ENCODE measurements at places on chromosomes 12 and 14.
A peak's percentile ranks its signal among the peaks of the same experiment; 100 is the strongest.

- peak; percentile 64 for DNase-seq
Measured at GRCh38 chr14:92503756-92504491, 9.7 kb upstream of the RIN3 start.

GRCh38 chr12:116459011-116459875 lies 99.9 kb upstream of the MAP1LC3B2 start:
- no peak for DNase-seq

DNA sequence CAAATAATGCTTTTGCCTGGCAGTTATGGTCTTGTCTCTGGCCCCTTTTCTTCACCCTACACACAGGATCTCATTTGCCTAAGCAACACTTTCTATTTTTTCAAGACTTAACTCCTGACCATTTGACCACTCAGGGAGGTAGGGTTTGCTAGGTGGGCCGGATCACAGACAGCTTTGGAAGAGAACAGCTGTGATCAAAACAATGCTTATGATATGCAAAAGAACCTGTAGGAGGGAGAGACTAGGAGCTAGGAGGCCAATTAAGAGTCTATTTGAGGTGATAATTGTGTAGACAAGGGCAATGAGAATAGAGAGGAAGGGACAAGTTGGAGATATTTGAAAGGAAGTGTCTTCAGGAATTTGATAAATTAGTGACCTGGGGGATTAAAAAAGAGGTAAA lies 12.3 kb upstream of the DACT1 start:
- no peak for DNase-seq

DNA sequence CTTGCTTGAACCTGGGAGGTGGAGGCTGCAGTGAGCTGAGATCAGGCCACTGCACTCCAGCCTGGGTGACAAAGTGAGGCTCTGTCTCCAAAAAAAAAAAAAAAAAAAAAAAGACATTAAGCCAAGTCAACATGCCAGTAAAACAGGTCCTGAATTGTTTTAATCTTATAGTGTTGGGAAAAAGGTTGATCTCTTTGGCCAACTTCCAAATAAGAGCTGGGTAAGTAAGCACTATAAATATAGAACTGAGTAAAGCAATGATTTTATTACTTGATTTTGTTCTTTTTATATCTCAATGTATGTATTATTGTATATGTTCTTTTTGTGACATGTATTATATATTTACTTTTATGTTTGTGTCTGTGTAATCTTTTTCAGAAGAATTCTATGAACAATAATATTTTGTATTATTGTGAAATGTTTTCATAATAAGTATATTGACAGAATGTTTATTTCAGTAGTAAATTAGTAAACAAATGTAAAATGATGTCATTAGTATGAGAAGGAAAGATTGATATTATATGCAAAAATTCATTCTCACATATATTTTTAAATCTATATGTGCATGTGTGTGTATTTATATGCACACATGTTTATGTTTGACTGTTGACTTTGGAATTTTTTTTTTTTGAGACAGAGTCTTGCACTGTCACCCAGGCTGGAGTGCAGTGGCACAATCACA lies 9.6 kb upstream of the AKAP6 start:
- DNase-seq, result peak; percentile 75

GRCh38 chr12:108126990-108127501 lies 2.0 kb upstream of the WSCD2 start:
- no peak for DNase-seq

- no peak for DNase-seq
Measured at GRCh38 chr12:132474237-132474741, 15.7 kb upstream of the FBRSL1 start.

- DNase-seq, result no peak
Measured at GRCh38 chr14:61887628-61888027, 125.4 kb downstream of the SNAPC1 start.

DNA sequence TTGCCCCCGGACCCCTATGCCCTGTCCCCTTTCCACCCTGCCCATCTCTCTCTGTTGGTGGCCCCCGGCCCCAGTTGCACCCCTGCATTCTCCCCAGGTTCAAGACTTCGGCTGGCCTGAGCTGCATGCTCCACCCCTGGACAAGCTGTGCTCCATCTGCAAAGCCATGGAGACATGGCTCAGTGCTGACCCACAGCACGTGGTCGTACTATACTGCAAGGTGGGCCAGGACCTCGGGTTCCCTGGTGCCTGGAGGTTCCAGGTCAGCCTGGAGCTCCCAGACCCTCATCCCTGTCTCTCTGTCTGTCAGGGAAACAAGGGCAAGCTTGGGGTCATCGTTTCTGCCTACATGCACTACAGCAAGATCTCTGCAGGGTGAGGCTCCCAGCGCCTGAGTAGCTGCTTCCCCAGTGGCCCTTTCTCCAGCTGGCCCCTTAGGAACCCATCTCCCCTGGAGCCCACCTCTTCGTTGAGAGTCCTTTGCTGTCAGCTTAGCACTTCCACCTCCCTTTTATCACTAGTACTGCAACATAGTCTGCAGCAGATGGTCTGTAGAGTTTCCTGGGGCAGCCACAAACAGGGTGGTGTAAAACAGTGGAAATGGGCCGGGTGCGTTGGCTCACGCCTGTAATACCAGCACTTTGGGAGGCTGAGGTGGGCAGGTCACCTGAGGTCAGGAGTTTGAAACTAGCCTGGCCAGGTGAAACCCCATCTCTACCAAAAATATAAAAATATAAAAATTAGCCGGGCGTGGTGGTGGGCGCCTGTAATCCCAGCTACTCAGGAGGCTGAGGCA lies 5.8 kb downstream of the TNS2 start:
- DNase-seq, result no peak

DNA sequence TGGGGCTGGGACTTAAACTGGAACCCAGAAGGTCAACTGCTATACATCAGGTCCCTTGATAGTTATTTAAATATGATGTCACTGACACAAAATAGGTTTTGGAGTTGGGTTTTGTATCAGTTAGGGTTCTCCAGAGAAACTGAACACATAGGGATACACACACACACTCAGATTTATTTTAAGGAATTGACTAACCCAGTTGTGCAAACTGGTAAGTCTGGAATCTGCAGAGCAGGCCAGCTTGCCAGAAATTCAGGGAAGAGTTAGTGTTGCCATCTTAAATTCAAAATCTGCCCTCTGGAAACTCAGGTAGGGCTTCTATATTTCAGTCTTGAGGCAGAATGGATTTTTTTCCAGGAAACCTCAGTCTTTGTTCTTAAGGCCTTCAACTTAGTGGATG lies 36.9 kb downstream of the MAPK1IP1L start:
- DNase-seq, result no peak

DNA sequence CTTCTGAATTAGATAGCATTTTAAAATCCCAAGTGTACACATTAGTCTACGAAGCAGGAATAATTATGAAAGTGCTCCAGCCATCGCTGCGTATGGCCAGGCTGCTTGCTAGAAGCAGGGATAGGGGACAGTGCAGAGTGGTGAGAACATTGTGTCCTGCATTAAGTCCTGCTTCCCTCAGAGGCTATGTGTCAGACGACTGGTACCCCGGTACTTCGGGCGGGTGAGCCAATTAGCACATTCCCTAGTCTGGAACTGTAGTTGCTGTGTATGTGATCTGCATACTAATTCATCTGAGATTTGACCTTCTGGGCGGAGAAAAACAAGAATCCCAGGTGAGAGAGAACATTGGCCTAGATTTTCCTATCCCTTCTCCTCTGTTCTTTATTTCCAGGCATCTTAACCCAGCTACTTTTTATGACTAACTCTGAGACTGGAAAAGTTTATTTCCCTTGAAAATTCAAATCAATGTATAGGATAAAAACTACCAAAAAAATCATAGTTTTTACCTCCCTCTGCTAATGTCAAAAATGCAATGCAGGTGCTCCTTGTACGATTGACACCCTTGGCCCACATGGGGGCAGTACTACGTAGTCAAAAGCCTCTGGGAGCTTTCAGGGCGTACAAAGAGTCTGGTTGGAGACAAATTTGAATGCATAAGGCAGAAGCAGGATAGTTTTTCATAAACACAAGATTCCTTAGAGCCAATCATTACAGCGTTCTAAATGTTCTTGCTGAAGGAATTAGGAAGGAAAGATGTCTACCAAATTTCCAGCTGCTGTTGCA lies 764.3 kb downstream of the NOVA1 start:
- DNase-seq, result peak; percentile 49

GRCh38 chr12:50923361-50924130 lies 28.8 kb upstream of the HIGD1C start:
- DNase-seq, result no peak

DNA sequence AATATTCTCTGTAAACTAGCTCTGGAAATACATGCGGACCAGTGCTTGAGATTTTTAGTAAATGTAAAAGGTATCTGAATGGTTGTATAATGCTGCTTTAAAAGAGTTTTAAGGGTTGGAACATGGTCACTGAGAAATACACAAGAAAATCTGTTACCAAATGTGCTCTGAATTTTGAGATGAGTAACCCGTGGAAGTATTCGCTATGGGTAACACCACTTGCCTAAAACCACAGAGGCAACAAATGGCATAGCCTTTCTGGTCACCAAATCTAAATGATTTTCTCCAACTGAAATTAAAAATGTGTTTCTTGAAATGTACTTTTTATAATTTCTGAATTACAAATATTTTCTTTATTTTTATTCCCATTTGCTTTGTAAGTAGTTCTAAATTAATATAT lies 745.7 kb downstream of the DIO2 start:
- no peak for DNase-seq

- DNase-seq, result no peak
Measured at GRCh38 chr14:35375558-35376025, 29.0 kb downstream of the NFKBIA start.

DNA sequence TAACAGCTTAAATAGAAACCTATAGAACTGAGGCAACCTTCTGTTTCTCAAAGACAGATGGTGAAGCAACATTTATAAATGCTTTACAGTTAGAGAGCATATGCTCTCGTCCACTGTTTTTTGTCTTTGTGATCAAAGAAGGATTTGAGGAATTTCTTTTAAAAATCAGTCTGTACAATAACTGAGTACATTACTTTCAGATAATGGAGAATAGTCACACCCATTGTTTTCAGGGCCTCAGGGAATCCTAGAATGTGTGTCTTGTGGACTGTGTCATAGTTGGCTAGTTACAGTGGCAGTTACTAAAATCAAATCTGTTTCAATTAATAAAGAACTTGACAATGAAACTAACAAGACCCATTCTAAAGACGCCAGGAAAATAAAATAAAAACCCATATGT lies 107.9 kb downstream of the PRKCH start:
- DNase-seq, result no peak

All from LNCaP clone FGC (cell line).